ENCODE measurements at places on chromosomes 1 and 21. TPM values are rescaled to one million over a fixed set of nuclear protein-coding genes. Genes with fewer than 3 reads are reported as not detected.

KCND3 gene
- 0.18 TPM for polyA plus RNA-seq

SPATA1 gene
- polyA plus RNA-seq, result 2.8 TPM

DNA sequence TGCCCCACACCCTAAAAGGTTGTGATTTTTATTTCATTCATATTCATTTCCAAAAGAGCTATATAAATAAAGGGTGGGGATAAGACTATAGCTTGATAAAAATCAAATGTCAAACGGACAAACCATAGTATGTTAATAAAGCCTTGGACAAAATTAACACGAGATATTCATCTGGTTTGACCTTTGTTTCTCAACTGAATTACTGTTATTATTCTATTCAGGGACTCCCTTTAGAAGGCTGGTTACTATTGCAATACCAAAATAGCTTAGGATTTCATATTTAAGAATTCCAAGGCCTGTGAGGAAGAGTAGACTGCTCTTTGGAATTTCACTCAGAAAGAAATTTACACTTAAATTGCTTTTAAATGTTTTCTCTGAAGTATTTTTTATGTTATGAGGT, 10.2 kb upstream of the PALMD start:
- no peak for DNase-seq

GRCh38 chr1:25820247-25821111, 725 bp downstream of the MTFR1L start:
- DNase-seq, result peak; percentile 80

GRCh38 chr21:31014891-31015290, 23.4 kb downstream of the KRTAP19-8 start:
- DNase-seq, result no peak

DNA sequence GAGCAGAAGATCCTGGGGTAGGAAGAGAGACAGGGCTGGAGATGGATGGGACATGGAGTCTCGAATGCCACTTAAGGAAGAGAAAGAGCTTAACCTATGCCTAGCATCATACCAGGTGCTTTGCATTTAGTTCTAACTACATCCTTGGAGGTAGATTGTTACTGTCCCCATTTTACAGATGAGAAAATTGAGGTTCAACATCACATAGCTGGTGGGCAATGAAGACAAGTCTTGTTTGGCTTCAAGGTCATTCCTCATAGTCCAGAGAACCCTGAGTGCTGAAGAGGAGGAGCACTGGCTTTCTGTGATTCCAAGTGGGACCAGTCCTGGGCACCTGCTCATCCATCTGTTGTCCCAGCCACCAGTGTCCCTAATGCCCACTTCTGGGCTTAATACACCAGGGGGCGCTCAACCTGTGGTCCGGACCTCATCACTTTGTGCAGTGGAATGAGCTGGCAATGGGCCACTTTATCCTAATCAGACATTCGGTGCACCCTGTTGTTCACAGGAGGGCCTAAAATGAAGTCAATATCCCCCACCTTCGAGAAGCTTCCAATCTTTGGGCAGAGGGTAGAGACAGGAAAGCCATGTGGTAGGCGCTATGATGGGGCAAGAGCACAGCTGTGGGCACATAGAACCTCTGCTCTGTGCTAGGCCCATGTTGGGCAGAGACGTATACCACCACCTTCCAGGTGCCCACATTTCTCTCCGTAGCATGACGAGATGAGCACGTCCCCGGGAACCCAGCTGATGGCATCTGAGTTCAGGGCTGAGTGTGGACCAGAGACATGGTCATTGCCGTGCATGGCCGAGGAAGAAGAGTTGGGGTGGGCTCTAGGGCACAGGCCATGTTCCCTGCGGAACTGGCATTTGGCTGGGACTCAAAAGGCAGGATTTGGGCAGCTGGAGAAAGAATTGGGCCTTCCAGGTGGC, 9.2 kb downstream of the RPS6KA1 start:
- DNase-seq, result peak; percentile 78

DNA sequence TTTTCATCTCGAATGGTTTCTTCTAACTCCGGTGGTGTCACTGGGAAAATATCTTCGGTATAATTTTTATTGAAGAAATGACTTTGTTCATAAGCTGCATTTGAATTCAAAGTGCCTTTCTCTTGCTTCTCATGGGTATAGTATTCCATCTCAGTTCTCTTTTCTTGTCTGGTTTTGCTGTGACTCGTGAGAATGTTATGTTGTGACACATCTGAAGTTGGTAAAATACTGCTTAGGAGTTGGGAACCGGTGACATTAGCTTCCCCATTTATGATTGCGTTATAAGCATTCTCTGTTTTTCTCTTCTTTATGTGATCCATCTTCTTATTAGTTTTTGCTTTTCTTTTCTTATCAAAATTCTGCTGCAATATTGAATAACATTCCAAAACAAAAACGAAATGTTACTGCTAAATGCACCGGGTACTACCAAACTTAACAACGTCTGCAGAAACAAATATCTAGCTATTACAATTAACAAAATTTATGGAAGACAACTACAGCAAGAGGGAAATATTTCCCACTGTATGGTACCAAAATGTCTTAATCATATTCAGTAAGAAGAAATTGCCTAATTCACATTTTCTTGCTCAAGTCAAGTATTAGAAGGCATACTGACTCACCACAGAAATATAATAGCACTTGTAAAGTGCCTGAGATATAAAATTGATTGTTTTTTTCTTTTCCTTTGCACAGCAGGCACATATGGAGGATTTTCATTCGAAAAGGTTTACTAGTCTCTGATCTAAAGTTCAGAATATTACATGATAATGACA, 15.5 kb downstream of the LRIF1 start:
- no peak for DNase-seq

DNA sequence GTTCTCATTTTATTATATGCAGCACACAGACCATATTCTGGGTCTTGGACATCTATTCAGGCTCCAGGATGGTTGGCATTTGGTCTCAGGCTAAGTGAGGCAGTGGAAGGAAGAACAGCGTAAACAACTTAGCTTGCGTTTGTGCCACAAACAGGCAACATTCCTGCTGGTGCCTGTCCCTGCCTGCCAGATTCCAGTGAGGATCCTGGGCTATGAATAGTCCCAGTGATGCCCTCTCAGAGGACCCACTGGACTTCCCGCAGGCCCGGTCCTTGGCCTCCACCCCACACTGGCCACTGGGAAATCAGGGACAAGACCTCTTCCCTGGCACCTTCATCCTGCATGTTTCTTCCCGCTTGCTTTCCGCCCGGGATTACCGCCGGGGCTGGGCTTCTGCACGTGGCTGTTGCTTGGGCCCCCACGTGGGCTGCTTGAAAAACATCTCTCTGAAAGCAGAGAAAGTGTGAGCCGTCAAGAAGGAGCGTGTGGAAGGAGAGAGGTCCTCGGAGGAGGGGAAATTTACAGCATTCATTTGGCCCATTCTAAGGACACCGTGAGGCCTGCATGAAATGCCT, 145.1 kb upstream of the WNT4 start:
- DNase-seq, result no peak

DNA sequence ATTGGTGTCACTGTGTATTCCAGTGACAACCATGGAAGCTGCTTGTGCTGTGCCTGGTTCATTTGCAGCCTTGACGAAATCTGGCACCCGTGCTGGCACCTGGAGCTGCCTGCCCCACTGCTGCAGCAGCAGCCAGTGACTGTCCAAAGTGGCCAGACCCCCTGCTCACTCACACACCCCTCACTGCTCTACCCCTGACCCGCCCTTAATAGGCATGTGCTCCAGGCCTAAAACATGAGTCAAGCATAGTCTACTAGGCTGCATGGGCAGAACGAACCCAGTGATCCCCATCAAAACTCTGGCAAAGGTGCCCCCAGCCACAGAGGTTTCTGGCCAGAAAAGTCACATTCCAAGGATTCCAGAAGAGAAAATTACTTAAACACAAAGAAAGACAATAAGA, 7.7 kb downstream of the PRAMEF1 start:
- DNase-seq, result no peak

DNA sequence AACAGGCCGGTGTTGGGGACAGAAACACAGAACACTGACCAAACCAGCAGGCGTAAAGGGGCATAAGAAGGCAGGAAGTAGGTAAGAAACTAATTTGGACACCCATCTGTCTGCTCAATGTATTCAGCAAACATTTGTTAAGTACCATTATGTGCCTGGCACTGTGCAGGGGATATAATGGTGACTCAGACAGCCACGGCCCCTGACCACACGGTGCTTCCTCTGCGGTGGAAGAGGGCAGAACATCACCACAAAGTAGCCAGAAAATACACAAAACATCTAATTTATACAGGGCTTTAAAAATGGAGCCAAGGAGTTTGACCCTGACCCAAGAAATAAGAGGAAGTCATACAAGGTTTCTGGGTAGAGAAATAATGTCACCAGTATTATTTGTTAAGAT, 12.9 kb downstream of the DNAJC11 start:
- no peak for DNase-seq

- DNase-seq, result no peak
Observed at GRCh38 chr1:90572446-90572845, 144.7 kb downstream of the BARHL2 start.

GRCh38 chr1:170789063-170789462, 125.1 kb downstream of the PRRX1 start:
- no peak for DNase-seq

DNA sequence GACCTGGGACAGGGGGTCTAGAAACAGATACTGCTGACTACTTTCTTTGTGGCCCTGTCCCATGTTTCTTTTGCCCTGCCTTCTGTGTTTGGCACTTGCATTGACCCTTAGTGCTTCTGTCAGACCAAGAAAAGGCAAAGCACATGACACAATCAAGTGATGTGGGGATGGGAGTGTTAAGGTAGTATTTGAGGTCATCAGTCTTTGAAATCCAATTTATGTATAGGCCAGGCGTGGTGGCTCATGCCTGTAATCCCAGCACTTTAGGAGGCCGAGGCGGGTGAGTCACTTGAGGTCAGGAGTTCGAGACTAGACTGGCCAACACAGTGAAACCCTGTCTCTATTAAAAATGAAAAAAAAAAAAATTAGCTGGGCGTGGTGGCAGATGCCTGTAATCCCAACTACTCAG, 26.0 kb downstream of the SERBP1 start:
- DNase-seq, result no peak

DNA sequence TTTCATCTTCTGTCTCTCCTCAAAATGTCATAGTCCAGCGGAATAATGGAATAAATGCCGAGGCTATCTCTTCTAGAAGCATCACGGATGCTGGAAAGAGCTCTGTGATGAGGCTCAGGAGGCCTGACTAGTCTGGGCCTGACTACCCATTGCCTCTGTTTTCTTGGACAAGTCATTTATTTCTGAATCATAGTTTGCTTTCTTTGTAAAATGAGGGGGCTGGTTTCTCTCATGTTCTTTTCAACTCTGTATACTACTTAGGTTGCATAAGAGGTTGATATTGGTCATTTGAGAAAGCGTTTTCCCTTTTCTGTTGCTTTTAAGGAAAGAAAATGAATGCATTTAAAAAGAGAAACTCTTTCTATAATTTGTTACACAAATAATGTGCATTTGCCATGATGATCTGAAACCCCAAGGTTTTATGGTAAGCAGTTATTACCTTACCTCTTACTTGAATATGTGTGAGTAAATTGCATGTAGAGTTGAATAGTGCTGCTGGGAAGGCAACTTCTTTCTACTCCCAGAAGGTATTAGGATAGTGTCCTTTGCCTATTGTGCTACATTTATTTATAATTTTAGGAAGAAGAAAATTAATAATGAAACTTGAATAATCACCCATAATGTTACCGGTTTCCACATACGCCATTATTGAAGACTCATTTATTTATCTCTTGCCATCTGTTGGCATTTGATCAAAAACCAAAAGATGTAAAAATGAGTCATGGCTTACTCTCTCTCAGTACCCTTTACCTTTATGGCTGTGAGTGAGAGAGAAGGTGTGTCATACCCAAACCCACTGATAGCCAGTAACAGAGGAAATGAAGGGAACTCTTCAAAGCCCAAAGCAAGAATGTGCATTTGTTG, 179.1 kb downstream of the FASLG start:
- DNase-seq, result no peak

GRCh38 chr1:154468535-154469250, 33.3 kb upstream of the TDRD10 start:
- no peak for DNase-seq
